ENCODE measurements at places on chromosomes 5 and 9.

DNA sequence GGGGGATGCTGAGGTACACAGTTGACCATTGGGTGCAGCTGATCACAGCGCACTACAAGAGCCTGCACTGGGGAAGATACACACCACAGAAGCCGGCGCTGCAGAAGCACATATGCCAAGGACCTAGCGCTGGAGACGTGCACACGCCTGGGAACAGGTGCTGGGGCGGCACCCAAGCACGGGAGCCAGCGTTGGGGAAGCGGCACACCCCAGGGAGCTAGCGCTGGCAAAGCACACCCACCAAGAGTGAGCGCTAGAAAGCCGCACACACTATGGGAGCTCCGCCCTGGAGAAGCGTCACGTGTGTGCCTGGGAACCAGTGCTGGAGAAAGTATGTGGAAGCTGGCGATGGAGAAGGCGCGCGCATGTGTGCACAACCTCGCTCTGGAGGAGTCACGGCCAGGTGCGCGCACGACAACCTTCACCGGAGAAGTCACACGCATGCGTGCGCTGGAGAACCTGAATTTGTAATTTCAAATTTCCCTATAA lies 4.5 kb downstream of the FANCC start:
- DNase-seq = peak; percentile 67

- no peak for DNase-seq
These were observed 137.5 kb downstream of the ARHGEF28 start for GRCh38 chr5:73763300-73764032.

GRCh38 chr9:91177081-91177480 lies 184.6 kb downstream of the AUH start:
- no peak for DNase-seq

- no peak for DNase-seq
These were observed 122.1 kb upstream of the FBXL17 start for GRCh38 chr5:108503986-108504385.

DNA sequence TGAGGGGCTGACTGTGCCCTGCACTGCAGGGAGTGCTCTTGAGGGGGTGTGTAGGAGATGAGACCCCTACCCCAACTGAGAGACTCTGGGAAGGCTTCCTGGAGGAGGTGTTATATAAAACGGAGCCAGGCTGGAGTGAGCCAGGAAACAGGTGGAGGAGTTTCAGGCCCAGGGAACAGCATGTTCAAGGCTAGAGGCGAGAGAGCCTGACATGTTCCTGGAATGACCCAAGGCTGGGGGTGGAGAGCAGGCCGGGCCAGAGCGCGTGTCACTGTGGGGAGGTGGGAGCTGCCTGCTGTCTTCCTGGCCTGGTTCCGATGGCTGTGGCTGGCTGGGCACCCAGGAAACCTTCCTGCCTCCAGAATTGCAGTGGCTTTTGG lies 48.7 kb downstream of the RXRA start:
- DNase-seq = no peak

GRCh38 chr9:135990468-135991429 lies 29.6 kb upstream of the UBAC1 start:
- peak; percentile 46 for DNase-seq

GRCh38 chr5:73213566-73213998 lies 40.6 kb downstream of the TMEM174 start:
- DNase-seq = no peak

- no peak for DNase-seq
These were observed 35.2 kb downstream of the SETX start for GRCh38 chr9:132319421-132320110.

DNA sequence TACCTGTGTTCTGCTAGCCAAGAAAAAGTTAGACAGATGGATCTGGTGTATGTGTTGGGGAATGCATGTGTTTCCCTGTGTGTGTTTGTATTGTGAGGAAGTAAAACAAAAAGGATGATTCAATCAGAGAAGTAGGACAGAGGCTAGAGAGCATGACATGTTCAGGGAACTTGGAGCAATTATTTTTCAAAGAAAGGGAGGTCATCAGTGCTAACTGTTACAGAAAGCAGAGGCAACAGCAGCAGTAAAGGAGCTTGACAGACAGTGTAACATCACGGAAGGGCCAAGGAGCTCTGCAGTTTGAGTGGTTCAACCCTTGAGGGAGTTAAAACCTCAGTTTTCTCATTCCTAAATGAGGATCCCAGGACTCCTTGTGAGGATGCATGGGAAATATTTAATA lies 13.2 kb downstream of the SPINK1 start:
- no peak for DNase-seq

GRCh38 chr9:4301296-4301695 lies 1.4 kb upstream of the GLIS3 start:
- no peak for DNase-seq

DNA sequence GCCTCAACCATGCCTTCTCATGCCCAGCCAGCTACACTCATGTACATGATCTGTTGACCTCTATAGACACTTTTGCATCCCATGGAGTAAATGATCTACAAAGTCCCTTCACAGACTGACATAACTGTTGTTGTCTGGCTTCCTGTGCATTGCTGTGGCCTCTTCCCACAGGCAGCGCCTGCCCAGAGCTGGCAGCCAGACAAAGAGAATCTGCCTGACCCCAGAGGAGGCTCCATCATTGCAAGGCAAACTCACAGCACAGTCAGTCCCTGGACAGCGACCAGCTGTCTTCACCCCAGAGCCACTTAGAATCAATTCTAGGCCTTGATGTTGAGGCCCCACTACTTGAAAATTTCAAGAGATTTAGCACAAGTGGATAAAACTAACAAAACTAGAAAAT lies 65.5 kb downstream of the INSYN2B start:
- no peak for DNase-seq

DNA sequence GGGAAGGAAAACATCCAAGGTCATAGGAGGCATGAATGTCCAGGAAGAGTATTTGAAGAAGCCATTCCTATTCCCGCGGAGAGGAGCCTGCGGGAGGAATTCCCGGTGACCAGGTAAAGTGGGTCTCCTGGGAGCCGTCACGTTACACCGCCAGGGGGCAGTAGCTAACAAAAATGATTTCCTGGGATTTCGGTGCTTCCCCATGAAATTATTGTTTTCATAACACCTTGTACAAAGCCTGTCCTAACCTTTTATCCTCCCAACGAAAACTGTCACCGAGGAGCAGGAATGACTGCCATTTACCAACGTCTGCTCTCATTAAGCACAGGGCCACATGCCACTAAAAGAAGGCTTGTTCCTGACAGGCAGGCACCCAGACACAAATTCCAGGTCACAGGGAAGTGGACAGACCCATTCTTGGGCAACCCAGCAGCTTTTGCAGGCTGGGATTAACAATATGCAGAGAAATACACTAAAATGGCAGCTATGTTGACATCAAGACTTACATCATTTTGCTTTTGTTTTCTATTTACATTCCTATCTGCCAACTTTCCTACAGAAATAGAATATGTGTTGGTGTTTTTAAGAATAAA lies 41.2 kb upstream of the CTSL start:
- DNase-seq = peak; percentile 30

GRCh38 chr5:170365831-170366230 lies 23.3 kb downstream of the KCNMB1 start:
- DNase-seq = no peak

GRCh38 chr9:75889577-75889976 lies 896 bp upstream of the PCSK5 start:
- DNase-seq = peak; percentile 52

- DNase-seq = peak; percentile 86
These were observed 176.0 kb downstream of the PTPRD start for GRCh38 chr9:10436756-10437155.

GRCh38 chr9:38254151-38254550 lies 138.4 kb upstream of the ALDH1B1 start:
- DNase-seq = no peak

GRCh38 chr5:163498886-163499285 lies 6.5 kb upstream of the MAT2B start:
- DNase-seq = no peak

- no peak for DNase-seq
These were observed 256.8 kb upstream of the RPS23 start for GRCh38 chr5:82534986-82535385.

GRCh38 chr9:86818636-86819035 lies 128.7 kb downstream of the GAS1 start:
- no peak for DNase-seq

- no peak for DNase-seq
These were observed 160.8 kb downstream of the TSSK1B start for GRCh38 chr5:113273948-113274347.

DNA sequence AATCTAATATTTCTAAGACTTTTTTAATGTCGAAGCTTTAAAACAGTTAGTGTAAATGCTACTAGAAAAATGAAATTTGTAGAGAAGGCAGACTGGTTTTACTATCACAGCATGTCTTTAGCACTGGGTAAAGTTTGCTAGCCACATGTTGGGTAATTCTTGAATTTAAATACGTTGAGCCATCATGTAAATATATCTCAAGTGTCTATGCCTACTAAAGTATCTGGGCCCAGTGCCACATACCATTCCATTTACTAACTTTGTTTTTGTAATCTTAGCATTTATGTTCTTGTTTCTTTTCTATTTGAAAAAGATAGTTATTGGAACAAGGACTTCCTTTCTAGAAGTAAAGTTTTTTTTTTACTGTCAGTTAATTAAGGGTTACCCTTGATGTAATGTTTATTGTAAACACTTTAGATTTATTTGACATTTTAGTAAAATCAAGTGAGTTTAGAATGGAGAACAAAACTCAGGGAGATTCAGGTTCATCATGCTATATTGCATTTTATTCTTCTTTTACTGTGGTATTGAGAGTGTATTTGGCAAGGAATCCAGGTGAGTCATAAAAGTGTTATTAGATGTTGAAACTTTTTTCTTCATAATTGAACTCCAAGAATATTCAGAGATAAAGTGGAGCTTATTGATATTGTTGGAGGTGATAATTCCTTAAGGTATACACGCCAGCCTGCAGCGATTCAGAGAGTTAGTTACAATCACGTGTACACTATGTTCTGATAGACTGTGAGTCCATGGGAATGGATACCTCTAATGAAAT lies 182.4 kb downstream of the CCDC171 start:
- DNase-seq = no peak

- DNase-seq = no peak
These were observed 39.8 kb upstream of the GLRA1 start for GRCh38 chr5:151964471-151964870.

DNA sequence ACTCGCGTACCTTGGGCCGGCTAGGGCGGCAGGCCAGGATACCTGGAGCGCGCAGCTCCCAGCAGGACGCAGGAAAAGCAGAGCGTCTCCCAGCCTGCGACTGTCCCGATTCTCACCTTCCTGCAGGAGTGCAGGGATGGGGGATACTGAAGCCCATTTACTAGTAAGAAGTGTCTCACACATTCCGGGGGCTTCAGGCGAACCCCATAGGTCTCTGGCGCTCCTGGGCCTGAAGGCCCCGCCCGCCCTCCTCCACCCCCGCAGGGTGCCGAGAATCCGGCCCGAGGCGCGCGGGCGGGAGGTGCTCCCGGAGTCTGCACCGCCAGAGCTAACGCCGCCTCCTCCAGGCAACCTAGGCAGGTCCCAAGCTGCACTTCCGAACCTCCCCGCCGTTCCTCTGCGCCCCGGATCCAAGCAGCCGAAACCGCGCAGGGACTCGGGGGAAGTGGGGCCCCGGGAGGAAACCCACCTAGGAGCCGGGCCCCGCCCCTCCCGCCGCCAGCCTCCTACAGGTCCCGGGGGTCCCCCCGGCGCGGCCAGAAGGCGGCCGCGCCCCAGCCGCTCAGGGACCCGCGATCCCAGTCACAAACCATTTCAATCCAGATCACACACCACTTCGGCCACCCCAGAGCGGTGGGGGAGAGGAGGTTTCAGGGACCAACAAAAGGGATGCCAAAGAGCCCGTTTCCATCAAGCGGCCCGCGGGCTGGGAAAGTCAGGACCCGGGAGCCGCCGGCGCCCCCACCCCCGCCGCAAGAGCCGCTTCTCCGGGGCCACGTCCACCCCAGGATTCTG lies 1.2 kb downstream of the ROR2 start:
- DNase-seq = no peak

DNA sequence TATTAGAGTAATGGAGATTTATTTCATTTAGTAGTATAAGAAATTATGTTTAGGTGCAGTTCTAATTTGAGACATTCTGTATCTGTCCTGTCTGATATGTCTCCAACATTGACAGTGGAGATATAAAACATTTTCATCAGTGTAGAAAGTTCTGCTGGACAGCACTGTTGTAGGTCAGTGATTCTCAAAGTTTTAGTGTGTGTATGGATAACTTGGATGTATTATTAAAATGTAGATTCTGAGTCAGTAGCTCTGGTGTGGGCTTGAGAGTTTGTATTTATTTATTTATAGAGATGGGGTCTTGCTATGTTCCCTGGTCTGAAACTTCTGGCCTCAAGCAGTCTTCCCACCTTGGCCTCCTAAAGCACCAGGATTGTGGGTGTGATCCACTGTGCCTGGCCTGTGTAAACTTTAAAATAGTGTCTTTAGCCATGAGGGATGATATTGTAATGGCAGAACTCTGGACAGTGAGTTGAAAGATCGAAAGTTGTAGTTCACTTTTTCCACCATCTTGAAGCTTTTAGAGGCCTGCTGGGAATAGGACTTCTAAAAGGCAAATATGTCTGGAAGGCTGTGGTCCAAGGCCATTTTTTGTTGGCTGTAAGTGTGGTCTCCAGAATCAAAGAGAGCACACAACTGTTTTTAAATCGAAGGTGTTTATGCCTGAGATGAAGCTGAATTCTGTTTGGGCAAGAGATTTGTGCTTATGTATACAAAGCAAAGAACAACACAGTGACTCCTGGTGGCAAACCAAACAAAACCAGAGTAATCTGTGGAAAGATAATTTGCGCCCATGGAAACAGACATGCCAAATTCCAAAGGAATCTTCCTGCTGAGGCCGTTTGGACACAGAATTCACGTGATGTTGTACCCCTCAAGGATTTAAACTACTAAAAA lies 12.4 kb downstream of the UBAP1 start:
- DNase-seq = peak; percentile 16

GRCh38 chr5:147559749-147560148 lies 49.9 kb upstream of the DPYSL3 start:
- no peak for DNase-seq

DNA sequence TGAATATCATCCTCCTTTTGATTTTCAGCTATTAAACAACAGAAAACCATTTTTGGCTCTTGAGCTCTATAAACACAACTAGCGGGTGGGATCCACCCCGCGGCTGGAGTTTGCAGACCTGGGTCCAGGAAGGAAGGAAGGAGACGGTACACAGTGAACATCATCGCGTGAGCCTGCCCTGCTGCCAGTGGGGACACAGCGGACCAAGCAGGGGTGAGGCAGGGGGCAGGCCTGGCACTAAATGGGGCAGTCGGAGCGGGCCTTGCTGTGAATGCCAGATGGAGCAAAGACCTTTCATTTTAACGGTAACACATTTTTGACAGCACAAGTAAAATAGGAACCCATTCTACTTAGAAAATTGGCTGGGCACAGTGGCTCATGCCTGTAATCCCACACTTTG lies 14.4 kb downstream of the TSPAN17 start:
- DNase-seq = no peak

DNA sequence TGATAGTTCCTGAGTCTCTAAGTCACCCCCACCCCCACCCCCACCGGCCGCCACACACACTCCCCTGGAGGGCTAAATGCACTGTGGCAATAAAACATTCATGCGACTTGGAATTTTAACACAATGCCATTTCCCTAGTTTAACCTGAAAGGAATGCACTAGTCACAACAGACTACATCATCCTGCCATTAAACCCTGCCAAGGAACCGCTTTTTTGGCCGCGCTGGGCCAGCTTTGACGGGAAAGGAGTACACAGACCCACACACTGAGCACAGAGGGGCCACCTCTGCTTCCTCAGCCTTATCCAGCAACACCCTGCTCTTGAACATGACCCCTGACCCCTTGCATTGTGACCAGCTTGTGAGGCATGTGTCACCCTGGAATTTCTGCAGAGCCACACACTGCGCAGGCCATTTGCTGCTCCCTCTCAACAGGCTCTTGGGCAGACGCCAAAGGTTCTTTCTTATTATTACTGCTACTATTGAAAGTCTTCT lies 165.3 kb downstream of the BNC2 start:
- DNase-seq = no peak

GRCh38 chr5:122339591-122339990 lies 27.6 kb downstream of the SNCAIP start:
- DNase-seq = no peak
